ENCODE measurements at places on chromosomes 2 and 18.

- no peak for DNase-seq
Observed at GRCh38 chr18:68568364-68569155, 146.3 kb downstream of the TMX3 start.

GRCh38 chr2:201759567-201759966, 21.2 kb downstream of the ALS2 start:
- DNase-seq = no peak

DNA sequence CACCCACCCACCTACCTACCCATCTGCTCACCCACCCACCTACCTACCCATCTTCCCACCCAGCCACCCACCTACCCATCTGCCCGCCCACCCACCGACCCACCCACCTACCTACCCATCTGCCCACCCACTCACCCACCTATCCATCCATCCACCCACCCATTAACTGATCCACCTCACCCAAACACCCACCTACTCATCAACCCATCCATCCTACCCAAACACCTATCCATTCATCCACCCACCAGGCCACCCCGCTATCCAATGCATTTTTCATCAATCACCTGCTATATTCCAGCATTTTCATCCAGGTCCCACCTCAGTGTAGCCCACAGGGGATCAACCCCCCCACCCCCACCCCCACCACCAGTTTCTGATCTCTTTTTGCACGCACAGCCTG, 121.8 kb downstream of the GLI2 start:
- no peak for DNase-seq

DNA sequence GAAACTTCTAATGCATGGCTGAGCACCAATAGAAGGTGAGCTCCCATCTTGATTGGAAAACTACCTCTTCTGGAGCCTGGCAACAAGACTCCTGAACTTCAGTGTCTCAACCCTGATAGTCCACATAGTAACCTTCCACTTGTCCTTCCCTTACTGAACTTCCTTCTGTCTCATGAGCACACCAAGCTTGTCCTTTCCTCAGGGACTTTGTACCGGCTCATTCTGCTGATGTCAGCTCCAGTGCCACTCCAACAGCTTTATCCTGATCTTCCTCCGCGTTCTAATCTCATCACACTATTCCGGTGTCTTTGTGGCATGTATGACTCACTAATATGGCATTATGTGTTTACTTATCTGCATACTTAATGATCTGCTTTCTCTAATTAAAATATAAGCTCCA, 862.0 kb upstream of the ID2 start:
- no peak for DNase-seq

DNA sequence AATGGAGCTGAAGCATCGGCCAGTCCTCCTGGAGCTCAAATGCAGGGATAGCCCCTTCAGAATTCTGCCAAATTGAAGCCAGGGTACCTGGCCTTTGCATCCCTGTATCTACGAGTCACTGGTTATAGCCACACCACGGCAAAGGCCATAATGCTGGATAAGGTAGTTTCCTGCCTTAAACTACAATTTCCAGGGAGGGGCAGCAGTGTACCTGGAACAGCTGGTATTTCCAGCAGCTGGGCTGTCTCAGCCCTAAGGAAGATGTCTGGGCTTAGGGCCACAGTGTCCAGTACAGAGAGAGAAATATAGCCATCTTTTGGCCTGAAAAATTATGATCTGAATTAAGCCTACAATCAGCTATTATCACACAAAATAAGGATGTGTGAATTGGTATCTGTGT, 180.3 kb downstream of the GCA start:
- DNase-seq = no peak

- DNase-seq = no peak
Observed at GRCh38 chr2:219516888-219517287, 2.6 kb downstream of the ASIC4 start.

DNA sequence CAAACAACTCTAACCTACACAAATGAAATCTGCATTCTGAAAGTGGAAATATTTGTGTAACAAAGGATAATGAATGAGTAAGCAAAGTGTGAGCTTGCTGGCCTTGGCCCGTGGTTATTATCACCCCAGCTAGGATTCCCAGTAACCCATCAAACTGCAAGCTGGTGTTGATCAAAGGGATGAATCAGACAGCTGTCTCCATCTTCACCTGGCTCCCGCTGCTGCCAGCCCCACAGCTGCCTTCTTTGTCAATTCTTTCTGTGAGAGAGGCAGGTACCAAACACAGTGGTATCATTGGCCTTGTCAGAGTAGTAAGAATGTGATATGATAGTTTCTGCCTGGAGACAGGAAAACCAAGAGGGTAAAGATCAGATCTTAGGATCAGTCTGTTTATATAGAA, 25.2 kb upstream of the RGPD4 start:
- no peak for DNase-seq

DNA sequence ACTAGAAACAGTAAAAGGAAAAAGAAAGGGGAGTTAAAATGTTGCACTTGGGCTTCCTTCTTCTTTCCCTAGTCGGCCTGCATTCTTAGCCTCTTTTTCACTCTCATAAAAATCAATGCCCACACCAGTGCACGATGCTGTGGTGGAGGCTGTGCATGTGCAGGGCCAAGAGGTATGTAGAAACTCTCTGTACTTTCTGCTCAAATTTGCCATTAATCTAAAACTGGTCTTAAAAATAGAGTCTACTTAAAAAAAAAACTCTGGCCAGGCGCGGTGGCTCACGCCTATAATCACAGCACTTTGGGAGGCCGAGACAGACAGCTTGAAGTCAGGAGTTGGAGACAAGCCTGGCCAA, 11.1 kb downstream of the TRAPPC8 start:
- DNase-seq = no peak

GRCh38 chr2:163984986-163985385, 249.2 kb upstream of the FIGN start:
- DNase-seq = no peak

DNA sequence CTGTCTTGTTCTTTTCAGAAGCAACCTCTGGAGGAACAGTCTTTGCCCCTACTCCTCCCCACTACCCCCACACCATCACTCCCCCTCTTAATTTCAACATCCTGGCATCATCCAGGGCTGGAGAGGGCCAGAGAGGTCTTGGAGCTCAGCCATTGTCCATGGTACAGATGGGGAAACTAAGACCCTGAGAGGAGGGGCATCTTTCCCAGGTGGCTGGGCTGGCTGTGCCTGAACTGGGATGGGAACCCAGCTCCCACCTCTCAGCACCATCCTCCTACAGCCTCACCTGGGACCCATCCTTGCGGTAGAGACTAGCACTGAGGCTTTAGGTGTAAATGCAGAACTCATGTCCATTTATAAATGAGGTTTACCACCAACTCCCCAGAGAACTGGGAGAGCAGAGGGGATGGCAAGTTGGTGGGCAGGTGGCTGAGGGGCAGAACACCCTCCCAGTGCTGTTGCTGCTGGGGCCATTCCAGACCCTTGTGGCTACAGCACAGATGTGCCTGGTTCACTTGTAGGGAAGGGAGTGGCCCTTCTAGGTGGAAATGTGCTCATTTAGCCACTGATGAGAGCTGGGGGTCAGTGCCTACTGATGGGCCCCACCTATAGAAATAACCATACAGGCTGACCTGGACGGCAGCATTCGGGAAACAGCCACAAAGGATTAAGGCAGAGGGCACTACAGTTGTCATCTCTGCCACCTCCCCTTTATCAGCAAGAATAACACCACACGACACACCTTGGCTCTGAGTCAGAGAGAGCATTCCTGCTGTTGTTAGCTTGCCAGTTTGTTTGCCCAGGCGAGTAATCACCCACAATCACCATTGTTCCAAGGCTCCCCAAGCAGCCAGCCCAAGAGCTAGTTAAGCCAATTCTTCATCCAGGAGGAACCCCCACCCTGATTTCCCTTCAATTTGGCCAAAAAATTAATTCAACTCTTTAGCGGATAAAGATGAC, 2.1 kb downstream of the MLPH start:
- no peak for DNase-seq

DNA sequence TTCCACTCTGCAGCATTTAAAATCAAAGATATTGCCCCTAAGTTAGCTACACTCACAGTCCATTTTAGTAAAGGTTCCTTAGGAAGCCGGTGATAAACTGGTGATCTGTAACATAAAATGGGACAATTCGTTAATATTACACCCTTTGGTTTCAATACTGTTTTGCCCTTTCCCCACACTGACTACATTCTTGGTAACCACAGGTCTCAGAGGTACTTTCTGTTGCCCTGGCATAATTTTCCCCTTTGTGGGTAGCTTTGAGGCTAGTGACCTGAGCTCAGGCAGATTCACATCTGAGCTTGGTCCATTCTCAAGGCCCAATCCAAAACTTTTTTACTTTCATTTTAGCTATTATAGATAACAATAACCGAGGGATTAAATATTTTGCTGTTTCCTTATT, 32.9 kb upstream of the CSRNP3 start:
- no peak for DNase-seq

DNA sequence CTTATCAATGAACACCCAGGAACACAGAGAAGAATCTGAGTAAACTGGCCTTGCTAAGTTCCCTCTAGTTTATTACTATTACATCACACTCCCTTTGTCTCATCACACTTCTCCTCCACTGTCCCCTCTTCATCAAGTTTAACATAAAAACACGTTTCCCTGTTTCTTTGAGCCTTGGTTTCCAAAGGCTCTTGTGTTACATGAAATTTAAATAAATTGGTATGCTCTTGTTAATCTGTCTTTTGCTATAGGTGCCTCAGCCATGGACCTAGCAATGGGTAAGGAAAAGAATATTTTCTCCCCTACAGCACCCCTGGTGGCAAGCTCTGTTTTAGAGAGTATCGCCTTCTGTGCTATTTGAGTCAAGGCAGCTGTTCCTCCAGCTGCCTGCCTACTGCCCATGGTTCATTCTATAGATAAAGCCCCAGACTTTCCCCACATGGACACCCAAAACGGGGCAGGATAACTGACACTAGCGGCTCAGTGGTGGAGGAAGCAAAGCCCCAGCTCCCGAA, 31.8 kb downstream of the TGIF1 start:
- DNase-seq = peak; percentile 49

DNA sequence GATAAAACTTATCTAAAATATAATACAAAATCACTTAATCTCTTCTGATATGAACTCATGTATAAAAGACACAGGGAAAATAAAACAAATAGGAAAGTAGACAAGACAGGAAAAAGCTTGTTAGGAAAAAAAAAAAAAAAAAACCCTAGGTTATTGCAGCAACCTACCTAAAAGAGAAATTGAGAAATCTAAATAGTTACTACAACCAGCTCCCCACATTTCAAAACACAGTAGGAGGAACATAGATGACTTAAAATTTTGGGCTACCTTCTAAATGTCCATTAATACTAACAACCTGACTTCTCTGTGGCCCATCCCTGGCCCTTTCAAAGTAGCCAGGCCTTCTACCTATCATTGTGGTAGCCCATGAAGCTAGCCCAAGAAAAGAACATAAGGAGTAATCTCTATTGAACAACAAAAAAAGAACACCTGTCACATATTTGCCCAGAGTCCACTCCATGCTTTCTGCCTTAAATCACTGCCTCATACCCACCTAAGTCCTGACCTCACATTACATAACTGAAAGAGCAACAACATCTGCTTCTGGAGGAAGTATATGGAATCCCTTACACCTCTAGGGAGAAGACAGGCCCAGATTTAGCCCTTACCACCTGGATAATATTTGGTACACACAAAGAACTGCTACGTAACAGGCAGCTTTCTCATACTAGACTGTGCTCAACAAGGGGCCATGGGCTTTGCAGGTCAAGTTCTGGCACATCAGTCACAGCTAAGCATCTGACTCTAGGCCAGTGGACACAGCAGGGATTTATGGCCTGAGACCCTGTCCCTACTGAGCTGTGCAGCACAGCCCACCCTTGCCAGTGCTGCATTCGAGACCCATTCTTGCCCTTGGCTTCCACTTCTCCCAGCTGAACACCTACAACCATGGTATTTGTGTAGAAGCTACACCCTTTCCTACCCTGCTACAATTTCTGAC, 8.5 kb downstream of the SUCLG1 start:
- peak; percentile 8 for DNase-seq

- DNase-seq = no peak
Observed at GRCh38 chr2:150619607-150620330, 132.3 kb upstream of the RND3 start.
